NCI-H146 (cell line): ENCODE measurements at places on chromosomes 4 and X.

GRCh38 chr4:155241664-155242063 lies 33.2 kb downstream of the NPY2R start:
- no peak for DNase-seq

DNA sequence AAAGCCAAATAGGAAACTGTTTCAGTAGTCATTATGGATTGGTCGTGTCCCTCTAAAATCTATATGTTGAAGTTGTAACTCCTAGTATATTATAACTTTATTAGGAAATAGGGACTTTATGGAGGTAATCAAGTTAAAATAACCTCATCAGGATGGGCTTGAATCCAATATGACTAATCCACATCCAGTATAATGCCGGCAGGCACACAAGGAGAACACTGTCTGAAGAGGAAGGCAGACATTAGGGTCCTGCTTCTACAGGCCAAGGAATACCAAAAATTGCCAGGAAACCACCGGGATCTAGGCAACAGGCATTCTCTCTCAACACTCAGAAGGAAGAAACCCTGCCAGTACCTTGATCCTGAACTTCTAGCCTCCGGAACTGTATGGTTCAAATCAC lies 130.3 kb downstream of the ATP10D start:
- DNase-seq, result no peak

DNA sequence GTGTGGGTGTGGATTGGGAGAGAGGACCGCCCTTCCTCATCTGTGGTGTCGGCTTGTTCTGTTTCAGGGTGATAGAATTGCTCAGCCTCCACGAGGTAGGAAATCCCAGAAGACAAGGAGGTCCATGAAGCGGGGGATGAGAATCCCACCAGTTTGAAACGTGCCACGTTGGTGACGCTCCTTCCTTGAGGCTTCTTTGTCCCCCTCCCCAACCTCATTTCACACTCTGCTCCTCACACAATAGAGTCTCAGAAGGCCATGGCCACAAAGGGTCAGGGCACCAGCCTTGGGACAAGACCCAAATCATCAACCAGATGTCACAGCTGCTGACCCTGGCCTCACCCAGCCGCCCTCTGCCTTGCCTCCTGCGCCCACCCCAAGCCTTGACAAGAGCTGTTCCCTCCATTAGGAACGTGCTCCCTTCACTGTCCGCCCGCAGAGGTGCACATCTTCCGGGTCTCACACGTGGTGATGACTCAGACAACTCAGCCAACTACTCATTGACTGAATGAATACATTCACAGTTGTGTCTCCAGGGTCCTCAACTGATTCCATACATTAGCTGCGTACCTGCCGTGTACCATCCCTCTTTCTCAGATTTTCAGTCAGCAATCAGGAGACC lies 18.3 kb downstream of the BLOC1S4 start:
- no peak for DNase-seq

- DNase-seq, result no peak
Measured at GRCh38 chrX:69285401-69285877, 120.2 kb upstream of the PJA1 start.

- peak; percentile 54 for DNase-seq
Measured at GRCh38 chr4:174069848-174070330, 213.6 kb downstream of the FBXO8 start.

GRCh38 chrX:13275031-13275430 lies 44.8 kb downstream of the ATXN3L start:
- DNase-seq, result no peak

GRCh38 chr4:15585331-15585730 lies 69.8 kb downstream of the FBXL5 start:
- no peak for DNase-seq

DNA sequence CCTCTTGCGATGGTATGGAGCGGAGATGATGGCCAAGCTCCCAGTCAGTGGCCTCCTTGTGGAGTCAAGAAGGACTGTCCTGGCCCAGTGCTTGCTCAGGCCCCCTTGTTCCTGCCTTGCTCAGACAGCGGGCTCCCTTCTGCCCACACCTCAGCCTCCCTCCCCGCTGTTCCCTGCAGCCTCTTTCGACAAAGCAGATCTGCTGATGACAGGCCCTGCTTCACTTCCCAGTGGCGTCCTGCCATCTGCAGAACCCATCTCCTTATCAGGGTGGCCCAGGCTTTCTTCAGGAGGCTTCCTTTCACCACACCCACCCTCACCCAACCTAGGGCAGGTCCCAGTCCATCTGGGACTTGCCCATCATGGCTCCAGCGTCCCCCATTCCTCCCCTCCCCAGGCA lies 80.0 kb downstream of the CLDN34 start:
- DNase-seq, result no peak

DNA sequence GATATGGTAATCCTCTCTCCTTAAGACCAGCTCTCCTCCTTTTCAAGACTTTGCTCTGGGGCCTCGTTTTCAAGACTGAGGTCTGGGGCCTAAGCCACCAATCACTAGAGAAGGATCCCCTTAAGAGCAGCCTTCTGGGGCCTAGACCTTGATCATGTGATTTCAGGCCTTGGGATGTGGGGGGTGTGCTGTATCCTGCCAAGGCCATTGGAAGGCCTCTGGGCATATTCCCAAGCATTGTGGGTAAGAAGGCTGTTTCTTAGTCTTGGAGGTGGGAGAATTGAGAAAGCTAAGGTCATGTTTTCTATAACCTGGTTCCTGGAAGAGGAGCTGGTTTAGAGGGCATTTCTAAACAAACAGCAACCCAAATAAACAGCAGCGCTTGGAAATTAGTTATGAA lies 12.1 kb downstream of the TMEM164 start:
- no peak for DNase-seq

DNA sequence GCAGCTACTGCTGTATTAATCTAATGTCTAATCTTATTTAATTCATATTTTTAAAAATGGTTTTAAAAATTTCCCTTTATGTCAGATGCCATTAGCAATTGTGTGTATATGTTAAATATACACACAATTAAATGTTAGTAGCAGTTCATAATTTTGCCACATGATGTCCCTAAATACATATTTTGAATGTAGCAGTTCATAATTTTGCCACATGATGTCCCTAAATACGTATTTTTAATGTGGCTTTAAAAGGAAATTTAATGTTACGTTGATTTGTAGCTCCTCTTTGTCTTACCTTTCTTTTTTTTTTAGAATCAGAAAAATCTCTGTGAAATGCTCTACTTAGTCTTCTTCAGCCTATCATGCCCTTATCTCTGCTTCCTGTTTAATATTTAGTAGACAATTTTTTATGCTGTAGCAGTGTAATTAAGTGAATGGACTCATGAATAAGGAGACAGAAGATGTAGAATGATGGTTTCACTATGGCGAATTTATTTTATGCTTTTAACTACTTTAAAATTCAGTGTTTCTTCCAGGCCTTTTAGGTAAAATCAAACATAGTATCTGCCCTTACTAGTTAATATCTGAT lies 26.1 kb downstream of the RBM46 start:
- peak; percentile 1 for DNase-seq

DNA sequence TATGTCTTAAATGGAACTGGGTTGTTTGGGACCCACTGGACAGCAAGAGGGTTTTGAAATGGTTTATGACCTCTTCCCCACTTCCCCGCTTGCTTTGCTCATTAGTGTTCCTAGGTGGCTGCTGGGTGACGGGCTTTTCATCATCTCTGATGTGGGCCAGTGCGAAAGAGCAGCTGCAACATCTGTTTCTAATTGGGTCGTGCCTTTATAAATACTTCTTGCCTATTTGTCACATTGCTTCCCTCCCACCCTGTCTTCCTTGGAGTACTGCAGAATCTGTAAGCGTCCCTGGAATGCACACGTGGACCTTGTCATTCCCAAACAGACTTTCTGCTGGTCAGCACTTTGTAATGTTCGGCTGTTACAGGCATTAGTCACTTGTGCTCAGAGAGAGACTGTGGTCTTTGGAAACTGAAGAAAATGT lies 35.2 kb downstream of the SEPTIN11 start:
- no peak for DNase-seq

DNA sequence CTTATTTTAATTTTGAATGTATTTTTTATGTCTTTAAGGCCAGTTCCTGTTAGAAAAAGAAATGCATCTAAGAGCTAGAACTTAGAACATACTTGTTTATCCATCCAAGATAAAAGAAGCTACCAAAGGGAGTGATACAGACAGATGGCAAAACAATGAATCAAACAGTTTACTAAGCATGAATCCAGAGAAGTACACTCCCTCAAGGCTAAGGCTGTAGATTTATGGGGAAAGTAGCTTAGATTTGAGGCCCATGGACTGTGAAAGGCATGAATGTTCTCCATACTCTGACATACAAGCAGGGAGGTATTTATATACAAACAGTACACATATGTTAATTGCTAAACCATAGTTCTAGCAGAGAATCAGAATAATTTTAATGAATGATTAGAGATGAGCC lies 255.3 kb upstream of the NRK start:
- no peak for DNase-seq

DNA sequence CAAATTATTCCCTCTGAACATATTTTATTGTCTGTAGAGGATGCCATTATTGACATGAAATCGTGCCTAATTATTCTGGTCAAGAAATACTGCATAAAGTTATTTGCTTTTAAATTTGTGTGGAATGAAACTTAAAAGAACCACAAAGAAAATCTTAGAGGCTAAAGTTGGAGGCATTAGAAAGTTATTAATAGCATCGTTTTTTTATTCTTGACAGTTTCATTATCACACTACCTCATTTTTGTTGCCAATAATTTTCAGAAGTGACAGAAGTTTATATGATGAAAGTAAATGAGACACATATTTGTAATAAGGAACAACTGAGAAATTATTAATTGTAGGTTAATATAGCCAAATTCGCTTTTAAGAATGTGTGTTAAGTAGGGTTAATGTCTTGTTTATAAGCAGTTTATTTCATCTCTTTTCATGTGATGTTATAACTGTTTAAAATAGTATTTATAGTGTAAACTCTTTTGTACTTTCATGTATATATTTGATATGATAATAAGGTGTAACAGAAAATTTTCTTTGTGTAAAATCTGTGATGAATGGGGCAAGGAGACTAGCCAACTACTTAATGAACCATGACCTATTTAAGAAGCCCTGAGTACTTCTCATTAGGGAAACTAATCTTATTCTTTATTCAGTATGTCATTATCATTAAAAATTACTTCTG lies 54.5 kb upstream of the GRIA2 start:
- no peak for DNase-seq

DNA sequence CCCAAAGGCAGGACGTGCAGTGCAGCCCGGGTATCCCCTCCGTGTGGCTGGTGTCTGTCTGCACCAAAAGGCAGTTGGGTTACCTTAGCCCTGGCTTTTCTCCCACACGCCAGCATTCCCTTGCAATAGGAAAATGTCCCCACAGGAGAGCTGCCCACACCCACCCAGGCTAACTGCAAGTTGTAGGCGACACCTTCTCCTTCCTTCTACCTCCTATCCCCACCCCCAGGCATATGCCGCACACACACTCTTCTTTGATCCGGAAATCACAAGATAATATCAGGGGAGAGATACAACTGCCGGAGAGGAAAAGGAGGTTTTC lies 444 bp upstream of the APBB2 start:
- no peak for DNase-seq

DNA sequence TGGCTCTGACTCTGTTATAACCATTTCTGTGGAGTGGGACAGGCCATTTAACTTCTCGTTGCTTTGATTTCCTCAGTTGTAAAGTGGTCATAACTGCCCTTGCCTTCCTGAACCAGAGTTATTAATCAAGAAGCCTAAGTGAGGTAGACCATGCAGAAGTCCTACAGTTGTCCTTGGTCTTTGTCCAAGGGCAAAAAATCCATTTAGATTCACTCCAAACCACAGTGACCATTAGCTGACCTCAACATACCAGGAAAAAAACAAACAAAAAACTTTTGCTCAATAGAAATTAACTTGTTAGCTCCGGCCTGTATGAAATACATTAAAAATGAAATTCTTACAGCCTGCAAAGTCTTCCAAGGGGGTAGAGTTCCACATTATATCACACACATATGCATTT lies 52.7 kb downstream of the TBC1D9 start:
- DNase-seq, result no peak

- DNase-seq, result no peak
Measured at GRCh38 chr4:121236353-121237068, 72.4 kb upstream of the TNIP3 start.

- DNase-seq, result no peak
Measured at GRCh38 chr4:1492142-1492457, 85.9 kb upstream of the NKX1-1 start.

DNA sequence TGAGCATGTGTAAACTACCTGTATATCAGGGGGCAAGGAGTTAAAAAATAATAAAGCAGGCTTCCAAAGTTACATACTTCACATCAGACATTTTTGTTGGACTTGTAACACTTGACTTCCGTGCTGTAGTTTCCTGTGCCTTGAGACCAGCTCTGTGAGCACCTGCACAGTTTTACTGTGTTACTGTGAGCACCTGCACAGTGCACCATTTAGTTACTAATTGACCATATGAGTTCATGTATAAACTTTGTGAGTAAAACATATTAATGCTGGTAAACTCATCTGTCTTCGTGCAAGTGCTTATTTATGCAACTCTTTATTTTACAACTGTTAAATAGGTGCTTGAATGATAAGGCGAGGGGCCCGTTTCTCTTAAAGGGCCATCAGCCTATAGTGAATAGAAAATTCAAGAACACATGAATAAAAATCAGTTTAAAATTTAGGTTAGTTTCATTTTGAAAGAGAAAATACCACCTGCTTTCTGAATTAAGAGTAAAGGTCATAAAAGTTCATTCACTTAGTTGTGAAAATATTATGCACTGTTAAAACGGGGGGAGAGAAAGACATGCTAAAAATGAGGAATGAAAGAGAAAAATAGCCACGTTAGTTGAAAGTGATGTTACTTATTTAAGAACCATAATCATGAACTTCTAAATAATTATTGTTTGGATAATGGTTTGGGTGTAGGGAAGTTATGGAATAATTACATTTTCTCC lies 42.4 kb downstream of the USP9X start:
- no peak for DNase-seq

DNA sequence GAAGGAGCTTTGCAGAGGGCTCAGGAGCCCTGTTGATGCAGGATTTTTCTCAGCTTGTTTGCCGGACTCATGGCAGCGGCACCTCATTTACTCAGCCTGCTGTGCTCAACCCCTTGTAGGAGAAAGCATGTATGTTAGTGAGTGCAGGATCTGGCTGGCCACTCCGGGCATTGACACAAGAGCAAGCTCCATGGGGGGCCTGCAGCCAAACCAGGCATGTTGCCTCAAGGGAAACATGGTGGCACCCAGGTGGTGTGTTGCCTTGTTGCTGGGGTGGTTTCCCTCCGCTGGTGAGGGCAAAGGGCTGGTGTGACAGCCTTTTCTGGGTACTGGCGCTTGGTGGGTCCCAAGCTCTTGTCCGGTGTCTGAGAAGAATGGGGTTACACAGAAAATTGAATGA lies 189.3 kb upstream of the ANXA3 start:
- peak; percentile 93 for DNase-seq

GRCh38 chr4:58564695-58565475 lies 1454.7 kb upstream of the IGFBP7 start:
- peak; percentile 82 for DNase-seq
